ENCODE measurements at places on chromosomes 2 and 18.

DNA sequence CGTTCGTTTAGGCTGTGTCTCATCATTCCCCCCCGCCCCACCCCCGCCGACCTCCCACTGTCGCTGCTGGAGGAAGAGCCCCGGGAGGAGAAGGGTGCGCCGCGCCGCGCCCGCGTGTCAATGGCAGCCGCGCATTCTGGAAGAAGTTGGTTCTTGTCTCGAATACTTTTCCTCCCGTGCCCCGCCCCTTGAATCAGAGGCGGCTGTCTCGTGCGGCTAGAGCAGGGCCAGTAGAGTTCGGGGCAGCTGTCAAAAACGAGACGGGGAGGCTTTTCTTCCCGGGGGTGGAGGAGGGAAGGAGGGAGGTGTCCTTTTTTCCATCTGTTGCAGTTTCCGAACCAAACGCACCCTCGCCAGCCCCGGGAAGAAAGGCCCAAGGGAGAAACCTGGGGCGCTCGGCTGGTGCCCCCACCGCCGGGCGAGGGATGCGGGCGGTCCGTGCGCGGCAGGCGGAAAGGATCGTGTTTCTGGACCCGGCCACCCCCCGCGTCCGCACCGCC, 410 bp upstream of the TGIF1 start:
- DNase-seq, result no peak

DNA sequence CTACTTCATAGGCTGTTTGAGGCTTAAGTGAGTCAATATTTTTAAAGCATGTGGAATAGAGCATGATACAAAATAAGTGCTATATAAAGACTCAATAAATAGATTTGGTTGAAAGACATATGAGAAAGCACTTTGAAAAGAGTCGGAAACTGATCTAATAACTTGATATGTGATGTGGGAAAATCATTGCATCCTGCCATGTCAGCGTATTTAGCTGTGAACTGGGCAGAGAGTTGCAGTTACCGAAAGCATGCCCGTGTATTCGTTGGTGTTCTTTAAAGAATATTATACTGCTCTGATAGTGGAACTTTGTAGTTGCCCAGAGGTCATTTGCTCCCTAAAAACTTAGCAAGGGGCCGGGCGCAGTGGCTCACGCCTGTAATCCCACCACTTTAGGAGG, 37.8 kb upstream of the ZNF516 start:
- DNase-seq, result no peak

DNA sequence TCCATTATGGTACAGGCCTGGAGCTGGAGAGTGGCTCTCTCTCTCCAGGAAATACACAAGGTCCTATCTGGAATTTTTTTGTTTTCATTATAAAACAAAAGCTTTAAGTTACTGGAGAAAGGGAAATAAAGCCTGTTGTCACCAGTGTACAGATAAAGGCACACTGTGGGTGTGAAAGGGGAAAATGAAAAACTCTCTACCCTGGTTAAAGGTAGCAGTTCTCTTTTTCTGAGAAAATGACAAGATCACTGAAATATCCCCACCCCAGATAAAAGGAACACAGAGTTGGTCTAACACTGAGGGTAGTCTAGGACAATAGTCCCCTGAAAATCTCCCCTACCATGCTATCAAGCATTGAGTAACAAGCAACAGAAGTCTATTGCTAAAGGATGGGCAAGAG, 438.7 kb downstream of the MBD2 start:
- DNase-seq, result no peak

DNA sequence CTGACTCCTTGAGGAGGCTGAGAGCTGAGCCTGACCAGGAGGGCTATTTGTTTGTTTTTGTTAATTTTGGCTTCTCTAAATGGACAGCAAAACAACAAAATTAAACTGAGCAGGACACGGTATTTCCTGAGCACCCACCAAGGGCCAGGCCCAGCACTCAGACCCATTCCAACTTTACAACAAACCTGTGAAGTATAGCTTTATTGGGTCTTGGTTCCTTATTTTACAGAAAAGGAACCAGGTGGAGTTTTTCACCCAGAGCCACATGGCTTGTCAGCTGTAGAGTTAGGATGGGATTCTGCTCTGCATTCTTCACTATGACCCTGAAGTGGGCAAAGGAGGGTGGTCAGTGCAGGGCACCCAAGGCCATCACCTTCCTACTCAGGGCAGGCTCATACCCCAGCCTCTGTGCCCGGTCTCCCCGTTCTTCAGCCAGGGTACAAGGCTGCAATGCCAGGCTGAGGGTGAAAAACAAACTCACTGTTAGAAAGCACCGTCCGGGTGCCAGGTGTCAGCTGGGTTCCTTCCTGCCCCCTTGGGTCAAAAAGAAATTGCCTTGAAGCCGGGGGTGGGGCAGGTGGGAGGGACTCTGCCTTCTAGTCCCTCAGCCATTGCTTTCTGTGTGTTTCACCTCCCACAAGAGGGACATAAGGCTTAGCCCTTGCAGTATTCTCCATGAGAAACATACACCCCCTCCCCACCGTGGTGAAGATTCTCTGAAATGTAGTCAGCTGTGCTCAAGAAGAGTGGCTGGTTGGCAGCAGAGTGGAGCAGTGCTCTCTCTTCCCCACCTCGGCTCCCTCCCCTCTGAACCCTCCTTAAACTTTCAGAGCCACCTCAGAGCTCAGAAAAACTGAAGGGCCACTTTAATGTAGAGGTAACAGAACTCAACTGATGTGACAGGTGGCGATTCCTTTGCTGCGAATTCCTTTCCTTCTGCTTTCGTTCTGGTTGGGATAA, 2.2 kb downstream of the PSD4 start:
- no peak for DNase-seq

- no peak for DNase-seq
Observed at GRCh38 chr18:60809937-60810336, 437.4 kb upstream of the MC4R start.

GRCh38 chr2:236055471-236055870, 112.7 kb downstream of the GBX2 start:
- DNase-seq, result no peak

- no peak for DNase-seq
Observed at GRCh38 chr18:42976869-42977590, 138.5 kb downstream of the RIT2 start.

- peak; percentile 4 for DNase-seq
Observed at GRCh38 chr2:133130548-133131246, 437.6 kb downstream of the NCKAP5 start.

GRCh38 chr2:204585930-204586329, 40.7 kb downstream of the PARD3B start:
- no peak for DNase-seq

DNA sequence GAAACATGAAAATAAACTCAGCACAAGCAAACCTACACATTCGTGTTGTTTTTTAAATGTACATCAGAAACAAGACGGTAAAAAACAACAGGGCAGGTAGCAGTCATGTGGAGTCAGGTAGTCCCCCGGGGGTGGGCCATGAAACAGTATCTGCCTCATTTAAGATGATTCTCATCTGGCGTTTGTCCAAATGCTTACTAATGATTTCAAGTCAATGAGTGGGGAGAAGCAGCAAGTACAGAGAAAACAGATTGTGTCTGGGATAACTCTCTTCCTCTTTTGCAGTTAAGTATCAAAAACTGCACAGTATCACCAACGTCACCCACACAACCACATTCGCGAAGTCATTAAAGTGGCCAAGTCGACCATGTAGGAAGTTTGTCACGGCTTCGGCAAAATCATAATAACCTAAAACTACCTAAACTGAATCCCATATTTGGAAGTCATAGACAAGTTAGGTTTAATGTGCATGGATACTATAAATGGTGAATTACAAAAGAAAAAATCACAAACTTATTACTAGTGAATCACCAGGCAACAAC, 1.3 kb downstream of the LAPTM4A start:
- DNase-seq, result peak; percentile 53

DNA sequence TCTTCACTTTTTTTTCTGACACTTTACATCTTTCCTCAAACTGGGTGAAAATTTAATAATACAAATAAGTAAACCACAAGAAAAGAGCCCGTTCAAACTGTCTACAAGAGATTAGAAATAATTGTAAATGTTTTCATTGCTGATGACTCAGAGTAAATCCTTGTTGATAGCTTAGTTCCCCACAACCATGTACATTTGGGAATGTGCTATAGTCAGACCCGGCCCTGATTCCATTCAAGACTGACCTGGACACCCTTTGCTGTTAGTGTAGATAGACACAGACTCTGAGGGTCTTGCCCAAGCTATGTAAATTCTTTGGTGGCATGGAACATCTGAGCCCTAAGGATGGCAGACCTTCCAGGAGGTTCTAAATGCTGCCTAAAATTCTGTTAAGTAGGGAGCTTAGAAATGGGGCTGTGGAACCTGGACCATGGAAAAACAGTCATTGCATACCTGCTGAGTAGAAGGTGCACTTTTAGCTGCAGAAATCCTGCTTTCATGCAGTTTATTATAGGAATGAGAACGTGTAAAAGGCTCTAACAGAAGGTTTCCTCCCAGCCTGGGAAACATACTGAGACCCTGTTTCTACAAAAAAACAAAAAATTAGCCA, 3.7 kb downstream of the MALT1 start:
- DNase-seq, result no peak

DNA sequence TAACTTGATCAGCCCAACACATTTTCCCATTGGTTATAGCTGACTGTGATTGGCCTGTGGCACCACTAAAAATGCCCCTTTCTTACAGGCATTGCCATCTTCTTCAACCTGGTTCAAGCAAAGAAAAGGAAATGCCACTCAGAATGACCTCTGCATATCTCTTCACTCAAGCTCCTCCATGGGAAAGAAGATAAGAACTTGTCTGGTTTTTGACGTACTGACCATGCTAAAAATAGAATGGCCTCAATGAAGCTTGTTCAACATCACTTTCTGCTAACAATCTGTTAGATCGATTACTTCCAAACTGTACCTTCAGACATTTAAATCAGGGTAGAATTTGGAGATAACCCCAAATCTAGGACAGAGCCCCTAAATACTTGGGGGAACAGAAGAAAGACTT, 109.5 kb downstream of the CABYR start:
- no peak for DNase-seq

DNA sequence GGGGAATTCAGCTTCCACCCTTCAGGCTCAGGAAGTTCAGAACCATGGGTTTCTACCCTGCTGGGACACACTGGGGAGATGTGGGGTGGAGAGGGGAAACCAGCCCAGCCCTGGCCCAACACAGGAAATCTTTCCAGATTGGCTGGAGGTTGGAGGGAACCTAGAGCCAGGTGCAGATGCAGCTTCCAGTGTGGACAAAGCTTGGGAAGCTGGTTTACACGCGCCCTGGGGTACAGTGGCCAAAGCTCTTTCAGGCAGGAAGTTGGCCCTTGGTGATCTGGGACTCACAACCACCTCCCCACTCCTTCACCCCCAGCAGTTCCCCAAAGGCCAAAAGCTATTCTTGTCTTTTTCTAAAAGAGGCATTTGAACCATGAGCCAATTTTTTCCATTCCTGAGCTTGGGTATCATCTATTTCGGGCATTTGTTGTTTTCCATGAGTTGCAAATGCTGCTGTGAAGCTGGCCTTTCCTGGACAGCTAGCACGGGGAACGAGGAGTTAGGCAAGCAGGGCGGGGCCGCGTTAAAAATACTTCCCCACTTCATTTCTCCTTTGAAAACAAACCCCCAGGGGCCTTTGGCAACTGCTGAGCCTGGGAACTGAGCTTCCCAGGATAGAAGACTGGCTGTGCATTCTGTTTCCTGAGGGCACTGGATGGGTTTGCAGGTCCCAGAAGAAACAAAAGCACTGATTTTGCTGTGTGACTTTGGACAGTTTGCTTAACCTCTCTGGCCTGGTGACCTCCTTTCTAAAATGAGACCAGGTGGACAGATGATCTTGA, 3.1 kb upstream of the ARID5A start:
- peak; percentile 88 for DNase-seq

DNA sequence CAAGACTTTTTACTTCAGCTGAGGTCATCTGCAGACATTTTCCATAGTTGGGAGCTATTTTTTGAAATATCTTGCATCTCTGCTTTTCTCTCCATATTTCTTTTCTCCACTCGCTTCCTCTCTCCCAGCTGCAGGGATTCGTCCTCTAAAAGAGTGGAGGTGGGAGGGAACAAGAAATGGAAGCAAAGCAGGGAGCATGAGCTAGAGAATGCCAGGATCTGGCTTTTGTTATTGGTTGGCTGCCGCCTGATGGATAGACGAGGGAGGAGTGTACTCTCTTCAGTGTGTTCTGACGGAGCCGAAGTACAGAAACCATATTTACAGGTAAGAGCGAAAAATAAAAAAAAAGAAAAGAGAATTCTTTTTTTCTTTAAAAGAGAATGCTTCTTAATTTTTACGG, at the start of gene CSRNP3:
CSRNP3 (plus strand) TSS at position 282 of the 400 bp plus-strand sequence. CDS start 125,368 bp downstream, outside the sequence.
- peak; percentile 44 for DNase-seq

DNA sequence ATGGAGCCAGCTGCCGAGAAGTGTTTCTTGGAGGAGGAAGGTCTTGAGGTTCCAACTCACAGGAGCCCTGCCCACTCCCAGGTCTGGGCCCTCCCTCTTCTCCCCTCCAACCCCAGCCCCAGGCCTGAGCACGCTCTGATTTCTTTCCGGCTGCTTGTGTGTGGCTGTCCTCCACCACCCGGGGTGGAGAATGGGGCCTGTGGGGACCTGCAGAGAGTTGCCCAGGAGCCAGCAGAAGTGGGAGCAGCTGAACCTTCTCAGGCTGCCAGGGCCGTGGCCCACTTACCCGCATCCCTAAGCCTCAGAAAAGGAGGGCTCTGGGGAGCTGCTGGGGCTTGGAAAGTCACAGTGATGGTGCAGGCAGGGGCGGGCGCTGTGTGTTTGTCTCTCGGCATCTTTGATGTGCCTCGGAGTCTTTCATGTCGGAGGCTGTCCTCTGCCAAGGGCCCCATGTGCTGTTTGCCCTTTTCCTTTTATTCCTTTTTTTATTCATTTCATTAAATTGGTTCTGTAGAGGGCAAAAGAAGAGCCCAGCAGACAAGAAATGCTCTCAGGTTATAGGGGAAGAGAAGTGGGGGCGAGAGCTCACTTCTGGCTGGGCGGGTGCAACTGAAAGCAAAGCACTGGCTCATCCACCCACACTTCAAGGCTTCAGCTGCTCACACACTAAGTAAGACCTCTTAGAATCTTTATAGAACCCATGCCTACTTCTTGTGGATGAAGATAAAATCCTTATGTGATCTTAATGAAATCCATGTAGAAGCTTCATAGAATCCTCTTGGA, 52.5 kb downstream of the SDC1 start:
- DNase-seq, result no peak

DNA sequence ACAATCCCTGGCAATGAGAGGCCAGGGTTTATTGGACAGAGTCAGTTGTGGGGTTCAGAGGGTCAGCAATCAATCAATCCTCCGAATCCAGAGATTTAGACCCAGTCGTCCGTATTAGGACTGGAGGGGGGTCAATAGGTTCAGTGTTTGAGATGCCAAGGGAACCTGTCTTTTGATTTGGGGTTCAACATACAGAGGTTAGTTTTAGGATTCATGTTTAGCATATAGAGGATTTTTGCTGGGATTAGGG, 292 bp downstream of the GMPPA start:
- no peak for DNase-seq
